ENCODE measurements at places on chromosomes 12 and 14.

- no peak for DNase-seq
Measured at GRCh38 chr14:94337274-94337673, 14.1 kb upstream of the SERPINA6 start.

DNA sequence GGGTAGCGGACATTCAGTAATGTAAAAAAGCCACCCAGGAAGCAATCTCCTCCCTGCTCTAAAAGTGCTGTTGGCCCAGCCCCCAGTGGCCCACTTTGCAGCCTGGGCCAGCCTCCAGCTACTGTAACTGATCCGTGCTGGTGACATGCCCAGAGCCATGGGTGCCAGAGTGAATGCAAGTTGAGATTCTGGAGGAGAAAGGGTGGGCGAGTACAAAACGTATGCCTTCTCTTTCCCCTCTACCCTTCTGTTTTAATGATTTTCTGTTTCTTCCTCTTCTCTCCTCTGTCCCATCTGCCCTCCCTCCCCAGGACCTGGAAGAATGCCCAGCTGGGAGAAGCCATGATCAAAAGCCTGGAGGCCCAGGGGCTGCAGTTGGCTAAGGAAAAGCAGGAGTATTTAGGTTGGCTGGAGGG, 16.9 kb downstream of the PLEKHD1 start:
- no peak for DNase-seq

DNA sequence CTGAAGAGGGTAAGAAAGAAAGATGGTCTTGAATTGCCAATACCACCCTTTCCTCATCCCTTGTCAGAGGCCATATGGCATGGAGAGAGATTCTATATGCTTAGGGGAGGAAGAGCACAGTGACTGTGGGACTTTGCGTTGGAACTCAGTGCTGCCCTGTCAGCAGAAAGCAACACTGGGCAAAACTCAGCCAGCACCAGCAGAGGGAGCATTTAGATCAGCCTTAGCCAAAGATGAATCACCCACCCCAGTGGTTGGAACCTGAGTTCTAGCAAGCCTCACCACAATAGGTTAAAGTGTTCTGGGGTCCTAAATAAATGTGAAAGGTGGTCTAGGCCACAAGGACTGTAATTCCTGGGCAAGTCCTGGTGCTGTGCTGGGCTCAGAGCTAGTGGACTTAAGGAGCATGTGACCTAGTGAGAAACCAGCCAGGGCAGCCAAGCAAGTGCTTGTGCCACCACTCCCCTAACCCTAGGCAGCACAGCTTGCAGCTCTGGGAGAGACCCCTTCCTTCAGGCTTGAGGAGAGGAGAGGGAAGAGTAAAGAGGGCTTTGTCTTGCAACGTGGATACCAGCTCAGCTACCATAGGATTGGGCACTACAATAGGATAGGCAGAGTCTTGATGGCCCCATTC, 11.4 kb upstream of the BCAT1 start:
- peak; percentile 41 for DNase-seq

- no peak for DNase-seq
Measured at GRCh38 chr12:13288501-13288900, 92.0 kb downstream of the EMP1 start.

GRCh38 chr14:79569072-79569471, 642.2 kb downstream of the DIO2 start:
- no peak for DNase-seq

DNA sequence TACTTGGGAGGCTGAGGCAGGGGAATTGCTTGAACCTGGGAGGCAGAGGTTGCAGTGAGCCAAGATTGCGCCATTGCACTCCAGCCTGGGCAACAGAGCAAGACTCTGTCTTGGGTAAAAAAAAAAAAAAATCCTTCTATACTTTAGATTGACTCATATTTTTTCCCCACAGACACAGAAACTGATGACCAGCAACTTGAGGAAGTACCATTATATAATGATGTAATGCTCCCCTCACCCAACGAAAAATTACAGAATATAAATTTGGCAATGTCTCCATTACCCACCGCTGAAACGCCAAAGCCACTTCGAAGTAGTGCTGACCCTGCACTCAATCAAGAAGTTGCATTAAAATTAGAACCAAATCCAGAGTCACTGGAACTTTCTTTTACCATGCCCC, 24.3 kb upstream of the SNAPC1 start:
- no peak for DNase-seq

- no peak for DNase-seq
Measured at GRCh38 chr12:69533844-69534243, 51.4 kb upstream of the CCT2 start.

DNA sequence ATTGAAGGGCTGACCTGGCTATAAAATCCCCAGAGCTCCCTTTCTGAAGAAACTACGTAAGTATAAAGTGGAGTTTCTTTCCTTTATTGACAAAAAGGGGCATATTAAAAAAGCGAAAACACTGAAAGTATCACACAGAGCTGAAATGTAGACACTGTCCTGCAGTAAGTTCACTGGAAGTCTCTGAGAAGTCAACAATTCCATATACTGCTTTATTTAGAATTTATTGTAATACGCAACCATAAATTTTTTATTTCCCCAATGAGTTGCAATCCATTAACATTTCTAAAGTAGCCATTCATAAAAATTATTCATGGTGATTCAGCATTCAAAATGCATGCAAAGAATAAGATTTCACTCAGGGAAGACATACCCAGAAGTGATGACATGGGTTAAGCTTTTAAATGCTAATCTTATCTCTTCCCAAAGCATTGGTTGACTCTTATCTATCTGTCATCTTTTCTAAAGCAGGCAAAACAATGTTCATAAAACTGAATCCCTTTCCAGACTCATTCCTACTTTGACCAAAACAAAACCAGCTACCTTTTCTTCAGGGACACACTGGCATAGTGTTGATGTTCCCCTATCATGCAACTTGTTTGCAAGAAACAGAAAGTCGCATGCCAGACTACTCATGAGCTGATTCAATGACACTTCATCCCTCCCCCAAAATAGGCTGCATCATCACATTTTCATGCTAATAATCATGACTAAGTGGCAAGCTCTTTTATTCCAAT, 17.3 kb downstream of the KITLG start:
- no peak for DNase-seq

- no peak for DNase-seq
Measured at GRCh38 chr14:90293766-90294730, 37.7 kb downstream of the NRDE2 start.

DNA sequence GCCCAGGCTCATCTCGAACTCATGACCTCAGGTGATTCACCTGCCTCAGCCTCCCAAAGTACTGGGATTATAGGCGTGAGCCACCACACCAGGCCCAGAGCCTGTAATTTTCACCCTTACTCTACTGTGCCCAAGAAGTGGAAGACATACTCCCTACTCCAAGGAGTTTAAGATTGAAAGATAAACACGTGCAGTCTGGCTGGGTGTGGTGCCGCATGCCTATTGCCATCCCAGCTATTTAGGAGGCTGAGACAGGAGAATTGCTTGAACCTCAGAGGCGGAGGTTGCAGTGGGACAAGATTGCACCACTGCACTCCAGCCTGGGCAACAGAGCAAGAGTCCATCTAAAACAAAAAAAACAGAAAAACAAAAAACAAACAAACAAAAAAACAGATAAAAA, 90.0 kb downstream of the NINJ2 start:
- no peak for DNase-seq

- DNase-seq, result no peak
Measured at GRCh38 chr12:20213723-20214625, 154.4 kb upstream of the PDE3A start.

DNA sequence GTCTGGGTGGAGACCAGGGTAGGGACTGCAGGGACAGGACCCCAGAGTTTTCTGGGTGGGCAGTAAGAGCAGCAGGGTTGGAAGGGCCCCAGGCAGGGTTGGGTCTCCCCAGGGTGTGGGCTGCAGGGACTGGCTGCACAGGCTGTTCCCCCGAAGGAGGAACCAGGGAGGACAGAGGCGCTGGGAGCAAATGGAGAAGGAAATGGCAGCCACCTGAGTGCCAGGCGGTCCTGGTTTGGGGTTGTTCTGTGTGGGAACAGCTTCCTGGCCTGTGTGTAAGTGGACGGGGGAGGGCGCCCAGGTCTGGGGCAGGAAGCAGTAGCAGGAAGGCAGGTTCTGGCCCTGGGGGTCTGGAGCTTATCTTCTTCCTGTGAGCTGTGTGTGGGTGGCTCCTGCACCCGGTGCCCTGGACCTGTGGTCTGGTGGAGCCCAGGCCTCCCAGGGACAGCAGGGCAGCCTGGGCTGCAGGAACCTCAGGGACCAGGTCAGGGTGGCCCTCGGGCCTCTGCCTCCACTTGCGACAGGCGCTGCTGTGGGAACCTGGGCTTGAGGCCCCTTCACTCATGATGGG, 372.8 kb downstream of the TMEM121 start:
- no peak for DNase-seq

DNA sequence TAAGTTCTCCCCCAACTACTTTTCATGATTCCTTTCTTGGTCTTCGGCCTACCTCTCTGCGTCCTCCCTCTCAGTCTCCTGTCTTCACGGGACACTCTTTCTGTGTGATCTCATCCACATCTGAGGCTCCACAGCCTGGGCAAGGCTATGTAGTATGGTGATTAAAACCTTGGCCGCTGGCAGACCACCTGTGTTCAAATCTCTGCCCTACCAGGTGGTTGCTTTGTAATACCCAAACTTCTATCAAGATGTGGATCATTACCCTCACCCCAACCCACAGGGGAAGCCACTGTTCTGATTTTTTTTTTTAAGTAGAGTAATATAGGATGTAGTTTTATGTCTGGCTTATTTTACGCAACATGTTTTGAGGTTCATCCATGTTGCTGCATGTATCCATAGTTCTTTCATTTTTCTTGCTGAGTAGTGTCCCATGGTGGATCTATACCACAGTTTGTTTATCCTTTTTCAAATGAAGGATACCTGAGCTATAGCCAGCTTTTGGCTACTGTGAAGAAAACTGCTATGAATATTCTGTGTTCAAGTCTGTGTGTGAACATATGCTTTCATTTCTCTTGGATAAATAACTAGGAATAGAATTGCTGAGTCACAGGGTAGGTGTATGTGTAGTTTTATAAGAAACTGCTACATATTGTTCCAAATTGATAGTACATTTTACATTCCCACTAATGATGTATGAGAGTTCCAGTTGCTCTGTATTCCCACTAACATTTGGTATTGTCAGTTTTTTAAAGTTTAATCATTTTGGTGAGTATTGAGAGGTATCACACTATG, 8.3 kb upstream of the STAT6 start:
- no peak for DNase-seq

DNA sequence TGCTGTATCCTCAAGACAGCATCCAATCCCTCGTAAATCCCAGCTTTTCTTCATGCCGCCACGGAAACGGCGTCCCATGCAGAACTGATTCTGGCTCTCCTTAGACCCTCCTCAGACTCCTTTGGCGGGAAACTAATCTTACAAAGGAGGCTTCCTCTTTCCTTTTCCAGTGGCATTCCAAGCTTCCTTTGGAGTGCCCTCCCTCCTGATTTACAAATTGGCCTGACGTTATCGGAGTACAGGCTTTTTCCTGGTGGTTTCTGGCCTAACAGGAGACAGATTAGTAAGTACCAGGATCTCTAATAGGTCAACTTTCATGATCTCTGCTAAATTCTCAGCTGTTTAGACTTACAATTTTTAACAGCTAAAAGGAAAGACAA, 1.3 kb upstream of the ZDHHC17 start:
- DNase-seq, result no peak

DNA sequence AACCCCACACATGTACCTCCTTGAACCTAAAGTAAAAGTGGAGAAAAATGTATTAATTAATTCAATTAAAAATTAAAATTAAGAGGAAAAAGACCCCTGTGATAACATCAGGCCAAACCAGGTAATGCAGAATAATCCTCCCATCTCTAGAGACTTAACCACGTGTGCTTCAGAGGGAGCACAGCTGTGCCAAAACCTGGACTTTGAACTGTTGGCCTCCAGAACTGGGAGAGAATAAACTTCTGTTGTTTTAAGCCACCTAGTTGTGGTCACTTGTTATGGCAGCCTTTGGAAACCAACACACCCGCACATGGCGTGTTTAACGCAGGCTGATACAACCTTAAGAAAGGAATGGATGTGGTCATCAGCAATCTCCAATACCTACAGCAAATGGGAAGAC, 23.8 kb downstream of the OAS2 start:
- DNase-seq, result no peak

DNA sequence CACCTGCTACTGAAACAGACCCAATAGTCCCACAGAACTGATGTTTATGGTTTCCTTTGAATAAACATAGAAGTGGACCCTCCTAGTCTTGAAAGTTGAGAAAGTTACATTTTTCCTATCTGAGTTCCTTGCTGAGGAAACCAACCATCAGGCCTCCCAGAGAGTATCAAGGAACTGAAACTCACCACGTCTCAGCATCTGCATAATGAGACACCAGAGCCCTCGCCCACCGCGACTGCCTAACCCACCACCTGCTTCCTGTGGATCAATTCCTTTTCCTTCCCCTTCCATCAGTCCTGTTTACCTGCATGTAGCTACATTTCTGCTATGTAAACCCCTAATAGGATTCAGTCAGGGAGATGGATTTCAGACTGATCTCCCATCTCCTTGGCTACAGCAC, 443.2 kb upstream of the TMEM132C start:
- no peak for DNase-seq

GRCh38 chr12:91882910-91883309, 262.7 kb downstream of the BTG1 start:
- DNase-seq, result no peak

GRCh38 chr14:77311217-77311616, 9.5 kb downstream of the POMT2 start:
- DNase-seq, result no peak

GRCh38 chr14:59897757-59898383, 22.1 kb upstream of the LRRC9 start:
- DNase-seq, result no peak

GRCh38 chr12:93360688-93361087, 17.0 kb upstream of the NUDT4 start:
- no peak for DNase-seq

DNA sequence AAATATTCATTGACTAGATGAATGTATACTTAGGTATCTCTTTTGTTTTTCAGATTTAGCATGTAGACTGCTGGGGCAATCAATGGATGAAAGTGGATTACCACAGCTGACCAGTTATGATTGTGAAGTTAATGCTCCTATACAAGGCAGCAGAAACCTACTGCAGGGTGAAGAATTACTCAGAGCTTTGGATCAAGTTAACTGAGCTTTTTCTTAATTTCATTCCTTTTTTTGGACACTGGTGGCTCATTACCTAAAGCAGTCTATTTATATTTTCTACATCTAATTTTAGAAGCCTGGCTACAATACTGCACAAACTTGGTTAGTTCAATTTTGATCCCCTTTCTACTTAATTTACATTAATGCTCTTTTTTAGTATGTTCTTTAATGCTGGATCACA, 15.3 kb upstream of the SNAPC1 start:
- no peak for DNase-seq

GRCh38 chr12:121287267-121287954, 9.1 kb downstream of the CAMKK2 start:
- DNase-seq, result no peak

- no peak for DNase-seq
Measured at GRCh38 chr14:30519961-30520360, 39.0 kb upstream of the G2E3 start.

- DNase-seq, result peak; percentile 12
Measured at GRCh38 chr12:127677537-127678131, 589.3 kb upstream of the TMEM132C start.

DNA sequence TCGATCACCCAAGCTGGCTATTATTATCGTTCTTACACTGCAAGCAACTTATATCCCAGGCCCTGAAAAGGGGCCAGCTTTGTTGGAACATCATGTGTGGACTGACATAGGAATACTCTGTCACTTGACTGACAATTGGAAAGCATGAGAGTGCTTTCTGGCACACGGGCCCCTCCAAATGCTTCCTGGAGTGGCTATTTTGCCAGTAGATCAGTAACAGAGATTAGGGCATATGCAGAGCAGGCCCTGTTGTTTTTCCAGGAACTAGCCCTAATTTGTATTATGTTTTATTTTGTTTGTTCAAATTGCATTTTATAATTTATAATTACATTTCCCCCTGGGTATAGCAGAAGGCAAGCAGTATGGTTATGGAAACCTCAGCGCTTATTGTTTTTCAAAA, 170.1 kb upstream of the FRMD6 start:
- DNase-seq, result no peak

All from stimulated activated CD4-positive, alpha-beta T cell treated with anti-CD3 and anti-CD28 coated beads, Interleukin-1b, Interleukin-23, amount 100 ng/mL, for 24 hours (primary cell).